A172 (cell line): ENCODE measurements at places on chromosomes 7 and 10.
A peak's percentile ranks its signal among the peaks of the same experiment; 100 is the strongest.

DNA sequence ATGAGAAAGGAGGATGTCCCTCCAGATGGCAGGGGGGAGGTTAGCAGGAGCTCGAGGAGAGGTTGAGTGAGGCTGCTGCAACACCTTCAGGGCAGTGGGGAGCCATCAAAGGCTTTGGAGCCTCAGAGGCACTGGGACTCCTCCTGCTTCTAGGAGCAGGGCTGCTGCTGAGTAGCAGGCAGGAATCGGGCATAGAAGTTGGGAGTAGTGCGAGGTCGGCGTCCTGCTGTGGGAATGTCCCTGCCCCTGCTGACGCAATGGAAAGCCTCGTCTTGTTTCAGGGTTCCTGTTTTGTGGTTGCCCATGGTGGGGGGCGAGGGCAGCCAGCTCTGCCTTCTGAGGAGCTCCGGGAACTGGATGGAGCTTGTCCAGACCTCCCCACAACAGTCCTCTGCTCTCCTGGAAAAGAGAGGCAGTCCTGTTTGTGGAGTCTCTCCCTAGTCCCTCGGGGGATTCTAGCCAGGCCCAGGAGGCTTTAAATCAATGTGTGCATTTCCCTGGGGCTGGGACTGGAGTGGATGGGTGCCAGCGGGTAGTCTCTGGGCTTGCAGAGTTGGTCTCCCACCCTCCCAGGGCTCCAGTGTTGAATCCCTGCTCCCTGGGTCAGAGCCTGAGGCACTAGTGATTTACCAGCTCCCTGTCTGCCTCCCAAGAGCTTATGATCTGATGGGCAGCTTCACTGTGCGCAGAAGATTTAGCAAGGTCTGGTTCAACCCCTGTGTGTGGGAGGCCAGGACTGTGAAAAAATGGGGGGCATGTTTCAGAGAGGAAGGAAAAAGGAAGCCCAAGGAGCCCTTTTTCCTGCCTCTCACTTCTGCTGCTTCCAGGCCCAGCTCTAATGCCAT, 98.7 kb upstream of the PPIF start:
- DNase-seq, result peak; percentile 63

DNA sequence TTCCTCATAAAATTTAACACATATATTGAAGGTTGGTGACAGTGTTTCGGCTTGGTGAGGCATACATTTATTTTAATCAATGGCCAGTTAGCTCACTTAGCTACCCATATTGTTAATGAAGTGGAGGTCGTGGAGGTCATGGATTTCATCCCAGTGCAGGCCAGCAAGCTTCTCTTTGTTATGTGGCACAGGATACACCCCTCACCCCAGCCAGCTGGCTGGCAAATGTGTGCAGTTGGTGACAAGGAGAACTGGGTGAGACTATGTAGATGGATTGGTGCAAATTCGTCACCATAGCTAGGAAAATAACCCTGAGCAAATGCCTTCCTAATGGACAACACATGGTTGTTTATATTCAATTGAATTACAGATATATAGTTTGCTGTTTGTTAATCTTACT, 50.5 kb upstream of the FOXP2 start:
- no peak for DNase-seq

DNA sequence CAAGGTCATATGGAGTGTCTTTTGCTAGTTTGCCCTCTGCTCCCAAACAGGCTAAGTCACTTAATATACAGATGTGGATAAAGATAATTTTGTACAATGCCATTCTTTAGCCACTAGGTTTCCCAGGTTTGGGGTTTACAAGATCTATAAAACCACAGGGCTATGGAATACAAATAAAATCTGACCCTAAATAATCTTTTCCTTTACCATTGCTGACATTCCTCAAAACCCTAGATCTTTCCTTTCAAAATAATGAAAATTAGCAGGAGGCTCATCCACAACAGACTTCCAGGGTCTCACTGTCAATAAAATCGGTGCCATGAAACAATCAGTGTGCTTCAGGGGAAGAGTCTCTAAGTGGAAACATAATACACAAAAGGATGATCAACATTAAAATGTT, 148.4 kb downstream of the CPEB3 start:
- DNase-seq, result no peak

DNA sequence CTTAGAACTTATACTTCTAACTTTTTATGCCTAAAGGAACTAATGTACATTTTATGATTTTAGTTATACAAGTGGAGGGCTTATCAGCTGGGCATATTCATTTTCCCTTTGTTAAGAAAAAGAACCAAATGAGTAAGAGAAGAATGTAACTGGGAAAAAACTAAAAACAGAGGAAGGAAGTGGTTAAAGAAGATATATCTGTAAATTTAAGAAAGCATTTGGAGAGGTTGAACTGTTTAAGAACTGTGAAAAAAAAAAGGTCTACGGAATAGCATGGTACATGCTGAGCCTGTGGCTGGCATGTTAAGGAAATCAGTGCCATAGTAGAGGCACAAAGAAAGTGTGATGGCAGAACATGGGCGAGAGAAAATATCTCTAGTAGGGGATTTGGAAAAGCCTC, 6.2 kb downstream of the MDFIC start:
- DNase-seq, result no peak

GRCh38 chr10:64977915-64978314, 1456.7 kb downstream of the REEP3 start:
- DNase-seq, result no peak

DNA sequence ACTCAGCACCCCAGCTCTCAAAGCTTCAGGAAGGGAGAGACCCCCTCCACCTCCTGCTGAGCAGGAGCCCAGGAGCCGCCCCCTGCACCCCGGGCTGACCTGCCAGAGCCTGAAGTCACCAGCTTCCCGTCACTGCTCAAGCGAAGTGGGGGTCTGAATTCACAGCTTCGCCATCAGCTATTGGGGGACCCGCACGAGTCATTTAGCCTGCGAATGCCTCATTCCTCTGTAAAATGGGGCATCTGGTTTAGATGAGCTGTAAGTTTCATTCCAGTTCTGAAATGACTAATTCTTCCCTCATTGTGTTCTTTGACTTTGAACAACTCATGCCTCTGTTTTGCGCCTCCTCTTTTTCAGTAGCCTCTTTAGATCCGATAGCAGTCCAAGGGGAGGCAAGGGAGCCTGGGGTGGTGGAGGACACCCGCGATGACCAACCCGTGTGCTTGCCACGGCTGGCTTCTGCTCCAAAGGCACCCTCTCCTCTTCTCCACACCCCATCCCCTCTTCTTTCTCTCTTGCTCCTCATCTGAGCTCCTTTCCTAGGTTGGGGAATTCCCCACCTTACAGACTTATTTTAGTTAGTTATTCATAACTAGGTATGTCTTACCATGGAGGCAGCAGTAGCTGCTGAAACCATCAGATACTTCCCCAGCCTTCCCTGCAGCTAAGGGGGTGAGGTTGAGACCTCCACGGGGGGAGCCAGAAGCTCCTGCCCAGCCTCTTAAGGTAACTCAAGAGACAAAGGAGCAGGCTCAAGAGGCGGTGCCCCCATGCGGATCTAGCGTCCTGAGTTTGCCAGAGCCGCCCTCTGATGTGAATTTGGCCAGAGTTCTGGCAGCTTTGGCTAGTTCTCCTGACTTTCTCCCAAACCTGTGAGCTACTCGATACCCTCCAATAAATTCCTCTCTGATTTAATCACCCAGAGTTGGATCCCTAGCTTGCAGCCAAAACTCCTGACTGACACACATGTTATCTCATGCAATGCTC, 47.7 kb downstream of the RBM17 start:
- peak; percentile 66 for DNase-seq

- peak; percentile 52 for DNase-seq
Observed at GRCh38 chr7:50821457-50822008, 38.8 kb upstream of the GRB10 start.

DNA sequence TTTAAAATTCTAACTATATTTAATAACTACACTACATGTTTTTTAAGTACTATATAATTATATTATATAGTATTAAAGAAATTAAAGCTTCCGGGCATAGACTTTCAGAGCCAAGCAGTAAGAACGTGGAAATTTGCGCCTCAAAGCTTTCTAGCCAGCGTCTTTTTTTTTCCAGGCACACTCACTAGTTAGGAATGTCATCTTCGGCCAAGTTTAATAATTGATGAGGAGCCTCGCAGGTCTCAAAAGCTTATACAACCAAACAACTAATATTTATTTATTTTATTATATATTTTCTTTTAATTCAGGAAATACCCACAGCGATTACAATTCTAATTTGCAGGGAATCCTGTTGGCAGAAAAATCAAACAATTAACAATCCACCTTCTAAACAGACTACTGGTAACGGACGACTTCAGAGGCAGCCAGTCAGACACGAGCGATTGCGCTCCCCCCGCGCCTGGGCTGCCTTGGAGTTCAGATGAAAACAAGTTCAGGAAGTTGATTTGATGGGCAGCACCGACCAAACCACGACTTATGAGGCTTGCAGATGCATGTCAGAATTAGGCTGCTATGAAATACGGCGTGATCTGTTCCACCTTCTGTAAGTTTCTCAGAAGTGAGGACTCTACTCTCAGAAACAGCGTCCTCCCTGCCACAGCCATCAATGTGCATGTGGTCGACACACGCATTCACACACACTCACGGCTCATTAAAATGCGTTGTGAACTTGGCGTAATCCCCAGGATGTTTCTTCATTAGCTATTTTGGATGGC, 431.8 kb upstream of the MGMT start:
- DNase-seq, result no peak

DNA sequence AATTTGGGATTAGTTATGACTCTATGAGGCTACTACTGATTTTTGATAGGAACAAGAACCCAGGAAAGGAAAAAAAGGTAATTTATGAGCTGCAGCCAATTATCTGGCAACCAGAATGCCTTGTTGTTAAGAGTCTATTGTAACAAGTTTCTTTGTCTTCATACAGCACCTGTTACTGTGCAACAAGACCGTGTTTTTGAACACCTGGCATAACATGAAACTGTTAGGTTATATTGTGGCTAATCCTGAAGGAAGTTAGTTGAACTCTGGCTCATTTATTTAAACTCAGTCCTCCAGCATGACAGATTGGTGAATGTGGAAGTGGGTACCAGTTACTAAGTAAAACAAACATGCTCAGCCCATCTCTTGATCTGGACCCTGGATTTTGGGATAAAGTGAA, 33.0 kb downstream of the RALA start:
- no peak for DNase-seq

GRCh38 chr10:11527691-11528255, 83.7 kb downstream of the USP6NL start:
- no peak for DNase-seq

- no peak for DNase-seq
Observed at GRCh38 chr7:26265065-26265464, 26.6 kb upstream of the SNX10 start.

DNA sequence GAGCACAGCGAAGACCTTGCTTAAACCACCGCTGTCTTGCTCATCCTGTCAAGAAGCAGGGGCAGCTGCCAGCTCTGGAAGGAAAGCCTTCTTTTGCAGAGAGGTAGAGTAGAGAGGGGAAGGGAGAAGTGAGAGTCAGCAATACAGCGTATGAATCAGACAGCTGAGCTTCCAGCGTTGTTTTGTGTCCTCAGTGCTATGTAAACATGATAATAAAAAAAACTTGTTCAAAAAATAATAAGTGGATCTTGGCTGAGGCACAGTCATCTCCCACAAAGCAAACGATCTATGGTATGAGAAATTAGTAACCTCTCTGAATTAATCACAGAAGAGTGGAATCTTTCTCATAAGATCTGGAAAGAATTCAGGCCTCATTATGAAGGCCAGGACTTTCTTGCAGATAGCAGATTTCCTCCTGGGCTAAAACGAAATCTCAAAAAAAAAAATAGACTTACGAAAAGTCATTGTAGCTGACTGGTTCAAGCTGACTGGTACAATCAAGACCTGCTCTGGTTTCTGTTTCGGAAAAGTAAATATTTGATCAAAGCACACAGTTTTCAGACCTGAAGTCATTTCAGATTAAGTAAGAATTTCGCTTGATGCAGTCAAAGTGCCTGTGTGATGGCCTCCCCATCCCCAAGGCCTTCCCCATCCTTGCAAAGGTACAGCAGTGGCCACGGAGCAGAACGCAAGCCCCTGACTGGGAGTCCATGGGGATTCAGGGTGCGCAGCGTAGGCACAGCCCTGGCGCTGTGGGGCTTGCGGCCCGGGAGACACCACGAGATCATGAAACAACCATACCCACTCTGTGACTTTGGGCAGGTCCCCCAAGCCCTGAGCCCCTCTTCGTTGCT, 29.4 kb downstream of the CHST15 start:
- DNase-seq, result peak; percentile 49

DNA sequence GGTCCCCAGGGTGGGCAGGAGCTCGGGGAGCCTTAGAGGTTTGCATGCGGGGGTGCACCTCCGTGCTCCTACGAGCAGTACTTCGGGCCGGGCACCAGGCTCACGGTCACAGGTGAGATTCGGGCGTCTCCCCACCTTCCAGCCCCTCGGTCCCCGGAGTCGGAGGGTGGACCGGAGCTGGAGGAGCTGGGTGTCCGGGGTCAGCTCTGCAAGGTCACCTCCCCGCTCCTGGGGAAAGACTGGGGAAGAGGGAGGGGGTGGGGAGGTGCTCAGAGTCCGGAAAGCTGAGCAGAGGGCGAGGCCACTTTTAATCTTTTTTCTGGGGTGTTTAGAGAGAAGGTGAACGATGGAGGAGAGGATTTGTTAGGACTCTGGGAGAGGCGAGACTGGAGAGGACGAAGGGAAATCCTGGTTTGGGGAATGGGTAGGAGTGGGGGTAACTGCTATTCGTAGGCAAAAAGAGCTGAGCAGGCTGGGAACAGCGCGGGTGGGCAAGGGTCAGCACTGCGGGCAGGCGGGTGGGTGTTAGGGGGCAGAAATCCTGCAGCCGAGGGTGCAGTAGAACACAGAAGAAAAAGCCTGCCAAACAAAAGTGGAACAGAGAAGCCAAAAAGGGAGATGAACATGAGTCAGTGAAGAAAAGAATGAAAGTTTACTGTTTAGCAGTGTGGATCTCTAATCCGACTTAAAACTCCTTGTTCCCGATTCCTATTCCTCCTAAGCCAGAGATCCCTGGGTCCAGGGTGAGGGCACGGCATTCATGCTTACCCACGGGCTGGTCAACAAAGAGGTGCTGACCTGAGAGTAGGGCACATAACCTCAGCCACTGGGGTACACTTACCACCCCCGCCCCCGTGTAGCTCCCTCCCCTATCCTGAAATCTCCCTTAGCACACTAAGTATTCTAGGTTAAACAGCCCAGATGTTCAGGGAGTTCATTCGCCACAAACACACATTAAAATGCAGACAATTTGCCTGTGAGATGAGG, 26.9 kb downstream of the PRSS2 start:
- DNase-seq, result no peak

GRCh38 chr7:34227525-34227924, 322.2 kb downstream of the BMPER start:
- no peak for DNase-seq

DNA sequence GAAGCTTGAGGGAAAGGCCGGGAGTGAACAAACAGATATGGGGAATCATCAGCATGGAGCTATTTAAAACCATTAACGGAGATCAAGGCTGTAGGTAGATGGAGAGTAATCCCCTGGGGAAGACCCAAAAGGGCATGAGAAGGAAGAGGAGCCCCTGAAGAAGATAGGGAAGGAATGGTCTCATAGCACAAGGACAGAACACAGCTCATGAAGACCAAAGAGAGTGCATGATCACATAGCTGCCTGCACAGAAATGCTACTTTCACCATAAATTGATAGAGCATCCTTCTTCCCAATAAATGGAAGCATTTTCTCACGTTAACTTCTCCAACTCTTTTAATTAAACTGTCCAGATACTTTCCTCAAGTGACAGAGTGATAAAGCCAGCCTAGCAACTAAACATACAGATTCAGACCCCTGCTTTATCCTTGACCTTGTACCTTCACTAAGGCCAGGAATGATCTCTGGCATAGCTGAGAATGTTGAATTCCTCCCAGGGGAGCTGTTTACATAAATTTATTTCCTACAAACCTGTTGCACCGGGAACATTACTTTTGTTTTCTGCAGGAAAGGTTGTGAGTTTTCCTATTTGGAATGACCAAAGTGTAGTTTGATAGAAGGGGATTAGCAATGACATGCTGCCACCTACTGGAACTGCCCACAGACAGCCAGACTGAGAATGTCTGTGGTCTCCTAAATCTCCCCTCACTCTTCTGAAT, 110.8 kb upstream of the LRGUK start:
- peak; percentile 15 for DNase-seq
